ENCODE measurements at places on chromosomes 1 and 21.

GRCh38 chr1:149849947-149850360 lies 49.4 kb upstream of the BOLA1 start:
- DNase-seq = no peak

DNA sequence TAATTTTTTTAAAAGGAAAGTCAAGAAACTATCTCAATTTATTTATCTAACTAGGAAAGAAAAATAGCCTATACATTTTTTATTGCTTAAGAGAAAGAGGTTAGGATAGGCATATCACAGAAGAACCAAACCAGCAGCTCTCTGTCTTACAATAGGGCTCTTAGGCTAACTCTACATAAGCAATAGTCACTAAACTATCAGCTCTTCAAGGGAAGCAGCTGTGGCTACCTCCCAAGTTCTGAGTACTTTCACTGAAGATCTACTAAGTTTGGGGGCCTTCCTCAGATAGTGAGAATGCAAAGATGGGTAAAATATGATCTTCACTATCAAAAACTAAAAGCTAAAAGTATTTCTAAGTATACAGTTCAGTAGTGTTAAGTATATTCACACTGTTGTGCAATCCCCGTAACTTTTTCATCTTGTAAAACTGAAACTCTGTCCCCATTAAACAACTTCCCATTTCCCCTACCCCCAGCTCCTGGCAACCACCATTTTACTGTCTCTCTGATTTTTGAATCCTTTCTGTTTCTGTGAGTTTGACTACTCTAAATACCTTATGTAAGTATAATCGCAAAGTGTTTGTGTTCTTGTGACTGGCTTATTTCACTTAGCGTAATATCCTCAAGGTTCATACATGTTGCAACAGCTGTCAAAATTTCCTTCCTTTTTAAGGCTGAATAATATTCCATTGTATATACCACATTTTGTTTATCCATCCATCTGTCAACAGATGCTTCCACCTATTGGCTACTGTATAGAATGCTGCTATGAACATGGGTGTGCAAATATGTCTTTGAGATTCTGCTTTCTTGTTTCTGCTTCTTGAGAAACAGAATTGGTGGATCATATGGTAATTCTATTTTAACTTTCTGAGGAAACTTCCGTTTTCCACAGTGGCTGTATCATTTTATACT lies 73.3 kb downstream of the ACBD6 start:
- no peak for DNase-seq

DNA sequence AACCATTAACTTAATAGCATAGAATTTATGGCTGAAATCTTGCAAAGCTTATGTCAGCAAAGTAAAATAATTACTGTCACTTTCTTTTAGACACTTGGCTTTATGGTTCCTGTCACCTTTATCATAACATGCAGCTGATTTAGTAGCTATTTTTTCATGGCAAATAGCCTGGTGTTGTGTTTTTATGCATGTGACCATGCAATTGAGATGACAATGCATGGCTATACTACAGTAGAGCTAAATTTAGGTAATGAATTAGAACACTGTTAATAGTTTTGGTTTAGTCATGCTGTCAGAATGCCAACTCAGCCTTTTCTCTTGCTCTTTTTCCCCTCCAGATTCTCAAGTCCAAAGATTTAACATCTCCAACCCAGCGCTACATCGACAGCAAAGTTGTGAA lies 88.6 kb downstream of the TGFB2 start:
- DNase-seq = no peak

GRCh38 chr1:235835226-235835625 lies 31.5 kb downstream of the LYST start:
- DNase-seq = no peak

- DNase-seq = no peak
Observed at GRCh38 chr1:43648221-43648847, 1.6 kb upstream of the KDM4A start.

DNA sequence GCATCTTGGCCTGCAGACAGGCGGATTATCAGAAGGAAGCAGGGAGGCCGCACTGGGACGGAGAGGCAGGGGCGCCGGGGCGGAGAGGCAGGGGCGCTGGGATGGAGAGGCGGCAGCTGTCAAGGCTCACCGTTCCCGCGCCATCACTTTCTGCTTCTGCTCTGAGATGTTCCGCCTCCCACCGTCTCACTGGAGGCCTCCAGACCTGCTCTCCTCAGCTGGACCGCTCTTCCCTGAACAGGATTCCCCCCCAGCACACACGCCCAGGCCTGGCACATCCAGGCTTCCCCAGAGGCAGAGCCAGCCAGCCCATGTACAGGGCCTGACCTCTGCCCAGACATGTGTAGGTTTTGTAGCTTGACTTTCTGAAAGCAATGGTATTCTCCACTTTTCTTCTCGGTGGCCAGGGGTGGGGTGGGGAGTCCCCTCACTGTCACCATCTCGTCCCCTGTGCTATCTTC lies 84.1 kb downstream of the RIPK4 start:
- DNase-seq = no peak

GRCh38 chr1:56491441-56491840 lies 87.9 kb downstream of the PLPP3 start:
- no peak for DNase-seq

DNA sequence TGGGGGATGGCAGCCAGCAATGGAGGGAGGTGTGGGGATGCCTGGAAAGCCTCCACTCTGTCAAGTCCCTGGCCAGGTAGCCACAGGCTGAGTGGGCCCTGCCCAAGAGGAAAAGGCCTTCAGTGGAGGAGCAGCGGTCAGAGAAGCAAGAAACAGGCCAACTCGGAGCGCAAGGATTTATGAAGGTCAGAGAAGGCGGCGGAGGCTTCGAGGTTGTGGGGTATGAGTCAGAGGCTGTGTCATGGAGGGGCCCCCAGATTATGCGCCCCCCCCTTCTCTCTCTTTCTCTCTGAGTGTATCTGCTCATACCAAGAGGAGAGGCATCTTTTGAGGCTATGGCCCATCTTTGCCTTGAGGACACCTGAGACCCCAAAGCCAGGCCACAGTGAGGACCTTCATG lies 99.5 kb downstream of the CASZ1 start:
- no peak for DNase-seq

DNA sequence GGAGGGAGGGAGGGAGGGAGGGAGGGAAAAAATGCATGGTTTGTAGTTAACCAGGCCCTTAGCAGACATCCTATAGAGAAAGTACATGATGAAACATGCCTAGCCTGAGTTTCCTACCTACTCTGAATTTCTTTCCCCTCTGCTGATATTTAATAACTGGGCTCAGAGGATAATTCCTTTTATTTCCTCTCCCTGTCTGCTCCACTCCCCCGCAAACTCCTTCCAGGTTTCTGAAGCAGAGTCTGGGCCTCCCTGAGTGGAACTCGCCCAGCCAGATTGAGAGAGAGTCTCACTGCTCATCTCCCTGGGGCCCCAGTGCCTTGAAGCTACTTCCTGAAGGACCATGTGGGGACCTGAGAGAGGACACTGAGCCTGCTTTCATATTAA lies 111.9 kb upstream of the SLC44A3 start:
- DNase-seq = no peak

DNA sequence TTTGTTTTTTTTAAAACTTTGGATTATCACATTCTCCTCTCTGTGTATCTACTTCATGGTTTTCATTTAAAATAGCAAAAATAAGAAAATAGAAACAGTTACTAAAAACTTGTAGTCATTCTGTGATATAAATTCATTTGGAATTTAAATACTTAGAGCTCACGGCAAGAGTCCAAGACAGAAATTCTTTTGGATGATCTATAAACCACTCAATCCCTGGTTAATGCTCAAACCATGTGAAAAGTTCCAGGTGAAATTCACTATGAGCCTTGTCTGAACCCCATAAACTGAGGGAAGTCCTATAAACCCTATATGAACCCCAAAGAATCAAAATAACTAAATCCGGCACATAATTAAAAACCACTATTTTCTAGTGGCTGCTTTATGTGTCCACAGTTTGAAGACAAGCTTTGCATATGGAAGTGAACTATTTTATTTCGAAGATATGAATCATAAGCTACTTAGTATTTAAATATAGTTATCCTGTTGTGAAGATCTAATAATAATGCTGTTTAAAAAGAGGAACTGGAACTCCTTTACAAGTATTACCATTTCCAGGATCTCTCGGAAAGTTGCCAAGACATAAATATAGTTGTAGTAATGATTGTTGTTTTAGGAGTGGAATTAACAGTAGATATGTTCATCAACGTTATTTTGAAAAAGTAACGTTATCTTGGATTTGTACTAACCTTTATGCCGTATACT lies 163.5 kb downstream of the NFIA start:
- no peak for DNase-seq

GRCh38 chr21:41446586-41446985 lies 20.5 kb downstream of the MX1 start:
- DNase-seq = no peak

DNA sequence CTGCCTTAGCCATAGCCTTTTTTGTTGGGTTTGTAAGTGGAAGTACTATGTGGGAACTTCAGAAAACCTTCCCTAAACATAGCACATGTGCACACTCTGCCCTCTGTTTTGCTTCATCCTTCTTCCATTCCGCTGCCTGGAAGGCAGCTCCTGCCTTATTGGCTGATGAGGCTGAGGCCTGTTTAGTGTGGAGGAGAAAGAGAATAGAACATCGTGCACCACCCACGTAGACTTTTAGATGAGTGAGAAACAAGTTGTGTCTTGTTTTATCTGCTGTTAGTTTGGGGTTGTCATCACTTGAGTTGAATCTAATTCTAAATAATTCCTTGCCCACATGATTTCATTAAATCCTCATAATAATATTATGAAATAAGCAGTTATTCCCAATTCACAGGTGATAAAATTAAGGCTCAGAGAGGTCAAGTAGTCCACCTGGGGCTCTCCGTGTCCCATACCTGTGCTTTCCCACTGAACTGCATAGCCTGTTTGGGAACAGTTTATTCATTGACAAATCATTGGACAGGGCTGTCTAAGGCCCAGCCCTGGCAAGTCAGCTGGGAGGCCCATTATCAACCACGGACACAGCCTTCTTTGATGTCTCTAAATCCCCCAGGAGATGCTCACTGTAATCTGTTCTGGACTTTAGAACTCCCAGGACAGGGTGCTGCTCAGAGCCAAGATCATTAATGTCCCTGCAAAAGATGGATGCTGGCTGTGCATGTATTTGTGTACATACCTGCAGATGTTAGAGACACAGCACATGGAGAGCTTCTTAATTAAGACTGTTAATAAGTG lies 93.0 kb downstream of the ABCA4 start:
- DNase-seq = no peak

DNA sequence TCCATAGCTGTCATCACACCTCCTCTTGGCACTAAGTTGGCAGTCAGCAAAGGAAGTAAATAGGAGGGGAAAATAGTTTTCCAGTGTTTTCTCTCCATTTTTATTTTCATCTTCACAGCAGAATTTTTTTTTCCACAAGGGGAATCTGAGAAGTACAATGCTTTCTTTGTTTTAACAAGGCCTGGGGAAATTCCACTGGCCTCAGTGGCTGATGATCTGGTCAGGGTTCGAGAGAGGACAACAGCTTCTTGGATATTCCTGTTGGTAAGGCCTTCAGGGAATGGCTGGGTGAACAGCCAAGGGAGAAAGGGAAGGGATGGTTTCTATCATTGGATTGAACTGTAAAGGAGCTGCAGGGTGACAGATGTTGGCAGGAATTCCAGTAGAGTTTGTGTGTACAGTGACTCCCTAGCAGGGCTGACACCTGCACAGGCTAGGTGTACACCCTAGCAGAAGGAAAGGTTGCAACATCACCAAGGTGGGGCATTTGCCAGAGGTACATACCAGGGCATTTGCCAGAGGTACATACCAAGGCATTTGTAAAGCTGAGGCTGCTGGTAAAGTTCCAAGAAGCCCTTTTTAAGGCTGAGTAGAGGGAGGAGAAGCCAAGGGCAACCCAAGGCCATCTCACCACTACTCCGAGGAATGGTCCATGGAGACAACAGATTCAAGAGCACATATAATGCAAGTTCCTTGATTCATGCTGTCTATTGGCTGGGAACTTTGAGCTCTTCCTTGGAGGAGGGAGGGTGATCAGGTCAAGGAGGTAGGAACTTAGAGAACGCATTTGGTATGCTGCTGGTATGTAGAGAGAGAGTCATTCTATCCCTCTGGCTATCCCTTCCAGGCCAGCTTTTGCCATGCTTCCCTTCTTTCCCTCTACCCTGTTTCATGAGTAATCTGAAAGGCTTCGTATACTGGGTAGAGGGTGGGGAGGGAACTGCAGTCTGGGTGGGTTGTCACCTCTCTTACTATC lies 3.1 kb downstream of the GJA5 start:
- no peak for DNase-seq

DNA sequence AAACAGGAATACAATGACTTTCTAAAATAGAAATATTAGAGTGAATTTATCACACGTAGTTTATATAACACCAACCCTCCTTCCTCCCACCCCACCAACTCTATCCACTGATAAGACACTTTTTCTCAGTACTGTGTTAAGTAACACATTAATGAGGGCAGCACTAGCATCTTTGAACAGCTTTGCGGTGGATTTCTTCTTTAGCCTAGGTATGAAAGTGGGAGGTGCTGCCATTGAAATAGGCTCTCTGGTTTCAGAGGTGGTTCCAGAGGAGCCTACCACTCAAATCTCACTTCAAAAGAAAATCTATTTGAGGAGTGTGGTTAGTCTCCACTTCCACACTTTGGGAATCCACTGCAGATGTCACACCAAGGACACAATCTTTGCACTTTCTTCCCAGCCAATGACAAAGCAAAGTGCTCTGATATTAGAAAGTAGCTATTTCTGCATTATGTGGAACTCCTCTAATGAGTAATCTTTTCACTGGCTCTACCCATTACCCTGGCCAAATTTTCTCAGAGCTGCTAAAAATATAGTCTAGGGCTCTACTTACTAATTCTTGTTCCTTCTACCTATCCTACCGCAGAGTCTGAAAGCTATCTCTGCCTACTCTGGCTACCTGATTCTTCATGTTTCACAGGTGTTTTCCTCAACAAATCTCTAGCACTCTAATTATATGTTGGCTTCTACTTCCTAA lies 1667.8 kb downstream of the MRPL39 start:
- no peak for DNase-seq

DNA sequence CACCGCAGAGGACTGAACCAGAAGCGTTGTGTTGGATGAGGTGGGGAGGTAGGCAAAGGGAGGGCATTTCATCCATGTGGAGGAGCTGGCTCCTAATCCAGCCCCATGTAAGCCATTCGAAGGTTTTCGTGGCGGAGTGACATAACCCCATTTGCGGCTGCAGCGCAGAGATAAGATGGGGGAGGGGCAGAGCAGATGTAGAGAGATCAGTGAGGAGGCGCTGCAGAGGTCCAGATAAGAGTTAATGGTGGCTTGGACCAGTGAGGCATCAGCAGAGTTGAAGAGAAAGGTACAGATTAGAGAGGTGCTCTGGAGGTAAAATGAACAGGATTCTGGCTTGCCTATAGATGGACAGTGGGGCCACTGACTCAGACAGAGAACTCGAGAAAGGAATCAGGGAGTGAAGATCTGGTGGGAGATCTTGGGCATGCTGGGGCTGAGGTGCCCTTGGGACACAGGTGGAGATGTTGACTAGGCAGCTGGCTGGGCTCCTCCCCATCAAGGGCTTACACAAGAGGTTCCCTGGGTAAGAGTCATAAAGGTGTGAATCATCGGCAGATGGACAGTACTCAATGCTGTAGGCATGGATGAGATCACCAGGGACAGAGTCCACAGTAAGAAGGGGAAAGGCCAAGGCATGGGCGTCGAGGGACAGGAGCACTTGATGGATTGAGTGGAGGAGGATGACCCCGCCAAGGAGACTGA lies 7.8 kb upstream of the PTPRF start:
- DNase-seq = no peak

- DNase-seq = no peak
Observed at GRCh38 chr1:155537193-155537592, 25.4 kb downstream of the ASH1L start.

Data from activated CD8-positive, alpha-beta memory T cell treated with anti-CD3 and anti-CD28 coated beads for 1 hour (primary cell).